ENCODE measurements at places on chromosomes 5 and 9.

- no peak for DNase-seq
Measured at GRCh38 chr5:172727551-172727950, 43.4 kb downstream of the DUSP1 start.

DNA sequence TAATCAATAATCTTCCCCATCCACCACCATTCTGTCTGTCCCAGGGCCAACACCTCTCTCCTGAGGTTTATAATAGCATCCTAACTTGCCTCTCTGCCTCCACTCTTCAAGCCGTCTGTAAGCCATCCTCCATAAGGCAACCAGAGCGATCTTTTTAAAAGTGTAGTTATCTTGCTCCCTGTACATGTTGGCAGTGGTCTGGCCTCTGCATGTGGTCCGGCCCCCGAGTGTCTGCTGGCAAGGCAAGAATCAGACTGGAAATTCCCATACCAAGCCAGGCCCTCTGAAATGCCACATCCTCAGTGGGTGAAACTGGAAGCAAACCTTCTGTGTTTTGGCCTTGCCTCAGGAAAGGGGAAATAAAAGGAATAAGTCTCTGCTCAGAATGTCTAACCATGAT lies 17.0 kb downstream of the TTLL11 start:
- DNase-seq: no peak

GRCh38 chr5:129041196-129041881 lies 53.2 kb upstream of the ISOC1 start:
- no peak for DNase-seq

DNA sequence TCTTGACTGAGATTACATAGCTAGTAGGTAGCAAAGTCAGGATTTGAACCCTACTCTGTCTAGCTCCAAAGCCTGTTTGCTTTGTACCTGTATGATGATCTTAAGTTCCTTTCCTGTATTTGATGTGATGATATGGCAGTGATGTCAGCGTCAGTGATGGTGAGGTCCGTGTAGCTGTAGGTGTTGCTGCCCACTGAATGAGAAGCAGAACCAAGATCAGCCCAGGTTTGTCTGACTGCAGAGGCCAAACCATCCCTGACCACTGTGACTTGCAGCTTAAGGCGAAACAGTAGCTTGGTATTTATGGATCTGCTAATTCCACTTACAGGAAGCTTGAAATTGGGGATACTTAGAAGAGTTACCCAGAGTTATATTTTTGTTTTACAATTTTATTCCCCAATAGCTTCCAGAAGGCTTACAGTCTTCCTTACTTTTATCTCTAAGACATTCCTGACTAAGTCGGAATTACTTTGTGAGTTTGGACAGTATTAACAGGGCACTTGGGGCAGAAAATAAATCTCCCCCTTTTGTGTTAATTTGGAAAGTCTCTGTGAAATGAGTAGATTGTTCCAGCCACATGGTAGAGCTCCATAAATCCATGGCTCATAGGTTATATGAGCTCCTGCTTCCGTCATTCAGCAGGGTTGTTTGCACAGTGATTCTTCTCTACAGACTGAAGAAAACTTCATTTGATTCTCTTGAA lies 273.4 kb downstream of the NR3C1 start:
- DNase-seq: no peak

DNA sequence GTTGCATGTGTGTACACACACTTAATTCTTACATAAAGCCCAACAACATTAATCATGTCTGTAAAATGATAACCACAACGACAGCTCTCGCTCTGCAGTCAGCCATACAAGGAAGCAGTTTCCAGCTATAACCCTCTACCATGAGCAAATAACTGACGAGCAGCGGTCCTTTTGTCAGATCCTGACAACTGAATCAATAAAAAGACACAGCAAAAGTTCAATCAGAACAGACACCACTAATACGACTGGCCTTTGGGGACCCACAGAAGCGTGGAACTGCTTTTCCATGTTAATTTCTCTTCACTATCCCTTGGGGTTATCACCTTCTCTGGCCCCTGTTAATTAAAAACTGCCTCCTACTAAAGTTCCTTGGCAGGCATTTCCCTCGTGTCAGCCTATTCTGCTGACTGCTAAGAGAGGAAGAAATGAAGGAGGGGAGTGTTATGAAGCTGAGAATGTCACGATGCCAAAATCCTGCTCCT lies 722.8 kb upstream of the GRAMD2B start:
- no peak for DNase-seq

- no peak for DNase-seq
Measured at GRCh38 chr5:94983861-94984535, 300.9 kb downstream of the MCTP1 start.
